ENCODE measurements at places on chromosomes 7 and 10.

- no peak for DNase-seq
These were observed 8.9 kb upstream of the ZNF777 start for GRCh38 chr7:149469806-149470205.

DNA sequence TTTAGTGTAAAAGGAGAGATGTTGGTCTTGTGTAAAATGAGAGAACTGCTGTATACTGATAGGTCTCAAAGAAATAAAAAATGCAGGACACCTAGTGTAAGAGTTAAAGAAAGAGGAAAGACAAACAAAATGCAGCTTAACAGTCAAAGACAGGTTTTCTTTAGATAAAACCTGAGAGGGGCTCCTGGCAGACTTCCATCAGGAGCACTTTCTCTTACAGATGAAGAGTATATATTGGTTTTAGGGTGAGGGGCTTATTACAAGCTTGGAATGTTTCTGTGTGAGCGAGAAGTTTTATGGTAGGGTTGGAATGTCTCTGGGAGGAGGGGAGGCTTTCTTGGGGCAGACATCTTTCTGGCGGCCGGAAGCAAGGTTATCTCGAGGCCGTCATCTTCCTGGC lies 16.2 kb downstream of the ACBD7 start:
- DNase-seq: no peak

GRCh38 chr7:79452495-79453265 lies 787 bp downstream of the MAGI2 start:
- DNase-seq: no peak

- no peak for DNase-seq
These were observed 20.5 kb downstream of the PON3 start for GRCh38 chr7:95375591-95376257.

GRCh38 chr10:78850644-78851435 lies 217.9 kb upstream of the ZMIZ1 start:
- no peak for DNase-seq

GRCh38 chr10:130335336-130335735 lies 199.1 kb downstream of the GLRX3 start:
- DNase-seq: no peak

DNA sequence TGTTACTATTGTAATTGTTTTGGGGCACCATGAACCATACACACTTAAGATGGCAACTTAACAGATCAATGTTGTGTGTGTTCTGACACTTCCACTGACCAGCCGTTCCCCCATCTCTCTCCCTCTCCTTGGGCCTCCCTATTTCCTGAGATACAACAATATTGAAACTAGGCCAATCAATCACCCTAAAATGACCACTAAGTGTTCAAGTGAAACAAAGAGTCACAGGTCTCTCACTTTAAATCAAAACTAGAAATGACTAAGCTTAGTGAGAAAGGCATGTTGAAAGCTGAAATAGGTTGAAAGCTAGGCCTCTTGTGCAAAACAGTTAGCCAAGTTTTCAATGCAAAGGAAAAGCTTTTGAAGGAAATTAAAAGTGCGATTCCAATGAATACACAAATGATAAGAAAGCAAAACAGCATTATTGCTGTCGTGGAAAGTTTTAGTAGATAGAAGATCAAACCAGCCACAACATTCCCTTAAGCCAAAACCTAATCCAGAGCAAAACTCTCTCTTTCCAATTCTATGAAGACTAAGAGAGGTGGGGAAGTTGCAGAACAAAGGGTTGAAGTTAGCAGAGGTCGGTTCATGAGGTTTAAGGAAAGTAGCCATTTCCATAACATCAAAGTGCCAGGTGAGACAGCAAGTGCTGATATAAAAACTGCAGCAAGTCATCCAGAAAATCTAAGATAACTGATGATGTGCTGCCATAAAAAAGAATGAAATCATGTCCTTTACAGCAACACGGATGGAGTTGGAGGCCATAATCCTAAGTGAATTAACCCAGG lies 90.6 kb downstream of the MTPN start:
- no peak for DNase-seq

DNA sequence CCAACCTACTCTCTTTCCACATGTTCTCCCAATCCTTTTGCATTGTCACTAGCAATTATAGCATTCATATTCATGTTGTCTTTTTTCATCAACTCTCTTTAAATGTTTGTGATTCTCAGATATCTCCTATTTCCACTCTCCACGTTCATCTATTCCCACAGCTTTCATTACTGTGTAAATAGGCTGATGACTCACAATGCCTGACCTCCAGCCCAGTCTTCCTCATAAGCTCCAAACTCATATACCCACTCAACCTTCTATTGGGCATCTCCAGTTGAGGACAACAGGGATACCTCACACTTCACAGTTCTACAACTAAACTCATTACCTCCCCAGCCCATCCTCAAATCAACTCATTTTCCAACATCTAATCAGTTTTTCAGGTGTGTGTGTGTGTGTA lies 194.1 kb downstream of the DGKI start:
- no peak for DNase-seq

DNA sequence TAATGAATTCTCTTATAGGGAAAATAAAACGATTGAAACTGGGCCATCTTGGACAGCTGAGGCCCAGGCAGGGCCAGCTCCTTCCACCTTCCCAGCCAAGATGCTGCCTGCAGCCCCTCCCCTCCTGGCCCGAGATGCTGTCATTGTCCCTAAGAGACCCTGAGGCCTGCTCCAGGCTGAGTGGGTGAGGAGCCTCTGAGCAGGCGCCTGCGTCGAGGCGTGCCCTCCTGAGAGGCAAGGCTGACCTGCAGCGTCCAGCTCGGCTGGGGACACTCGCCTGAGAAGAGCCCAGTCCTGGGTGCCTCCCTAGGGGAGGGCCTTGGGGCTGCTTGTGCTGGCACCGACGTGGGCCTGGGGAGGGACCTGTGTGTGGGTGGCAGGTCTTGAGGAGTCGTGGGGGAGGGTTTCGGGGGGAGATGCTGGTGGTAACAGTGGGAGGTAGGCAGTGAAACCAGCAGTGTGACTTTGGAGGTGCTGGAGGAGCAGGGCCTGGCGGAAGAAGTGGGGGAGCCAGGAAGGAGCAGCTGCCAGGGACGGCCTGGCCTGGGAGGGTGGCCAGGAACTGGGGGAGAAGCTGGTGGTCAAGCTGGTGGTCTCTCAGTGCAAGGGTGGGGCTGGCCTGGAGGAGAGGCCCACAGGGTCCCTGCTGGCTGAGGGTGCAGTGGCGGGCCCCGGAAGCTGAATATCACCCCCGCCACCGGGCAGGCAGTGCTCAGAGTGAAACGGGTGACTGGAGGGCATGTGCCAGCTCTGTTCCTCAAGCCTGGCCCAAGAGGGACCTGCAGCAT lies 7.9 kb downstream of the GPR146 start:
- DNase-seq: no peak

DNA sequence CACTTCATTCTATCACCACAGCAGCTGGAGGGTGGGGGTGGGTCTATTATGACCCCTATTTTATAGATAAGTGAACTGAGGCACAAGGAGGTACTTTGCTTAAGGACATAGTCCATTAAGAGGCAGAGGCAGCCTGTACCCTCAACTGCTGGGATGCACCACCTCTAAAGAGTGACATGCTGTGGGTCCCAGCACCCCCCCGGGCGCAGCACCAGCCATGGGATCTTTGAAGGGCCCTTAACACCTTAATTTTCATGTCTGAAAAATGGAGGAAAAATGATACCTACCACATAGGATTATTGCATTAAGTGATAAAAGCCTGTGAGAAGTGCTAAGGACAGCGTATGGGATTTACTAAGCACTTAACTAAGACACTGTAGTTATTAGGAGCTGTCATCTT lies 15.4 kb downstream of the ADCYAP1R1 start:
- DNase-seq: no peak

DNA sequence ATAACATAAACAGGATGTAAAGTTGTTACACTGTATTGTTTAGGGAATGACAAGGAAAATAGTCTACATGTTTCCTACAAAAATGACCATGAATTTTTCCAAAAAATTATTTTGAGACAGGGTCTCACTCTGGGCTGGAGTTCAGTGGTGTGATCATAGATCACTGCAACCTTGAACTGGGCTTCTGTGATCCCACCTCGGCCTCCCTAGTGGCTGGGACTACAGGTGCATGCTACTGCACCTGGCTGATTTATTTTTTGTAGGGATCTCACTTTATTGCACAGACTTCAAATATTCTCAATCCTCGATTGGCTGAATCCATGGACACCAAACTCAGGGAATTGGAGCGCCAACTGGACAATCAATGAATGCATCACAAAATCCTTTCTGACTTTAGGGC lies 6.6 kb downstream of the CHCHD2 start:
- no peak for DNase-seq

- no peak for DNase-seq
These were observed 19.7 kb downstream of the CAV1 start for GRCh38 chr7:116544487-116544886.

DNA sequence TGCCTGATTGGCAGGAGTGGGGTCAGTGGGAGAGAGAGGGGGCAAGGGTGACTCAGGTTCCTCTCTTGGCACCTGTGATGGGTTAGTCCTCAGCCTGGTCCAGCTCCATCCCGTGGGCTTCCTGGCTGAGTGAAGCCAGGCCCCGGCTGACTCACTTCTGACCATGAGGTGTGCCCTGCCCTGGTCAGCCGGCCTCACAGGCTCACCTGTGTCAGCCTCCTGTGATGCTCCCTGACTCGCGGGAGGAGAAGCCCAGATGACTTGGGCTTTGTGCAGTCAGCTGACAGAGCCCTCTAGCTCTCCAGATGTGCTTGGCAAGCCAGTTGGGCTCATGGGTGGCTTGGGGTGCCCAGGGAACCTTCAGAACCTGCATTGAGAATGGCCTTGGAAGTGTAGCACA lies 16.0 kb upstream of the PPIF start:
- DNase-seq: no peak

DNA sequence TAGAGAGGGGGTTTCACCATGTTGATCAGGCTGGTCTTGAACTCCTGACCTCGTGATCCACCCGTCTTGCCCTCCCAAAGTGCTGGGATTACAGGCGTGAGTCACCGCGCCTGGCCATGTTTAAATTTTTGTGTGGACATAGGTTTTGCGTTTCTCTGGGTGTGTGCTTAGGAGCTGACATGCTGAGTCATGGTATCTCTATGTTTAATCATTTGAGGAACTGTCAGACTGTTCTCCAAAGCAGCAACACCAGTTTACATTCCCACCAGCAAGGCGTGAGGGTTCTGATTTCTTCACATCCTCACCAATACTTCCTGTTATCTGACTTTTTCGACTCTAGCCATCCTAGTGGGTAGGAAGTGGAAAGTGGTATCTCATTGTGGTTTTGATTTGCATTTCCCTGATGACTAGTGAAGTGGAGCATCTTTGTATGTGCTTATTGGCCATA lies 153.7 kb downstream of the DNAJB6 start:
- DNase-seq: peak; percentile 77

DNA sequence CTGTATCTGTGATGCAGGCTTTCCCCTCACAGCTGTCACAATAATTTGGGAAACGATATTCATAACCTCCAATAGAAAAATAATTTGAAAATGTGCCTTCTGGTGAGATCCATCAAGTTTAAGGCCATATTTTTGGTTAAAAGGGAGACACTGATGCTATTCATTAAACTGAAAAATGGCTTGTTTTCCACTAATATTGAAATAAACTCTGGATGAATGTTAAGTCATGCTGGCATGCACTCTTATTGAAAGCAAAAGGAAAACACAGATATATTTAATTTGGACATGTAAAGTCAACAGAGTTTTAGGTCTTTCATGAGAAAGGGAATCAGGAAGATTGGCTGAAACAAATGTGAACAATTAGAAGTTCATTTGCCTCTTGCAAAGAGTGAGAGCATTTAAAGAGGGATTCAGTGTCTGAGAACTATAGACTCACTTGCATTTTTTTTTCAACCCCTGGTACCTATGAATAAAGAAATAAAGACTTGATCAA lies 879.2 kb downstream of the LRMDA start:
- no peak for DNase-seq

GRCh38 chr7:141454338-141454737 lies 96.9 kb upstream of the AGK start:
- no peak for DNase-seq

DNA sequence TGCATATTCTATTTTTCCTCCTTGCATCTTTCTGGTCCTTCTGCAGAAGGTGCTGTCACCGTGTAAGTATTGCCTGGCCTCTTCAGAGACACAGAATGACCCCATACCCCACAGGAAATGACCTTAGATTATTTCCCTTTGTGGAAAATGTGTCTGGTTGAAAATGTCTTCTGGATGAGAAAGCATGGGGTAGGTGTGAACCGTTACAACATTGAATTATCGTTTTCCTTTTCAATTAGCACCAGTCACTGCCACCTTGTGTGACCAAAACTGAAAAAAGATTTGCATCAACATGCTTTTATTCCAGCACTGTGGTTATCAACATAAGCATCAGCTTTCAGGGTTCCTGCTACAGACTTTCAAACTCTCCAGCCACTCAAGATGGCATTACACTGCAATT lies 58.0 kb upstream of the CELF2 start:
- DNase-seq: no peak

DNA sequence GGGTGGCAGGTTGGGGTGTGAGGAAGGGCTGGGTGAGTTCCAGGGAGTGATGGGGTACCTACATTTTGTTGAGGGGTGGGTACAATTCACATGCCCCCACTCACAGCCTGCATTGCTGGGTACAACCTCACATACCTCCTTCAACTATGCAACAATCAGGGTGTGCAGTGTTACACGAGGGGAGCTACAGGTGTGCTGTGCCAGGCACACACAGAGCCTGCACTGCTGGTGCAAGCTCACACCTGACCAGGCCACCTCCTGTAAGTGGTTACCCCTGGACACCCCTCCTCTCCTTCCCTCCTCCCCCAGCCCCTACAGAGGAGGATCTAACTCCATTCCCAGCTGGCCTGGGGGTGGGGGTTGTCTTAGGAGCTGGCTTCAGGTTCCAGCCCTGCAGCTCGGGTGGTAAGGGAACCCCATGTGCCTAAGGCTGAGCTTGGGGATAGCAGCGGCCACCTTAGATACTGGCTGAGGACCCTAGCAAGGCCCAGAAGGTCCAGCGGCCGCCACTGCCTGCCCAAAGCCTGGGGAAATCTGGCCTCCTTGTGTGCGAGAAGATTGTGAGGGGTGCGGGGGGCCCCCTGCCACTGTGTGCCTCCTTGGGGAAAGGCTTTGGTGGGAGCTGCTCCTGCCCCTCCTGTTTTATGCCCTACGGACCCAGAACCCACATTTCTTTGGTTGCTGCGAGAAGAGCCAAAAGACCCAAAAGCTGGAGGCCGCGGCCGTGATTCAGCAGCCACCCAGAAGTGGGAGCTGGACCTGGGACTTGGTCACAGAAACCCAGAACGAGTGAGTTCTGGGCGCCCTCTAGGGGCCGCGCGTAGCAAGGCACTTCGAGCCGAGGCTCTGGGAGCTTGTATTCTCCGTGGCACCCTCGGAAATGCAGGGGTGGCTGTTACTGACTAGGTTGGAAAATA lies 10.8 kb downstream of the TLX1 start:
- peak; percentile 78 for DNase-seq

GRCh38 chr10:125797994-125798662 lies 22.5 kb upstream of the MMP21 start:
- DNase-seq: no peak

- no peak for DNase-seq
These were observed 132.1 kb downstream of the EMX2 start for GRCh38 chr10:117674646-117675045.

- peak; percentile 65 for DNase-seq
These were observed 79.0 kb upstream of the TMEM168 start for GRCh38 chr7:112869111-112869774.

All from CD4-positive, alpha-beta T cell treated with Interleukin-15 for 4 hours (primary cell).